ENCODE measurements at places on chromosomes 1 and 21.

GRCh38 chr21:39047046-39047445 is 136.2 kb downstream of the PSMG1 start:
- no peak for DNase-seq

- DNase-seq: no peak
Measured at GRCh38 chr1:116991918-116992317, 9.6 kb upstream of the CD101 start.

- DNase-seq: no peak
Measured at GRCh38 chr1:10204003-10204642, 6.2 kb upstream of the KIF1B start.

- DNase-seq: no peak
Measured at GRCh38 chr1:64320007-64320406, 116.6 kb downstream of the UBE2U start.

- no peak for DNase-seq
Measured at GRCh38 chr1:202567738-202568137, 142.5 kb downstream of the SYT2 start.

DNA sequence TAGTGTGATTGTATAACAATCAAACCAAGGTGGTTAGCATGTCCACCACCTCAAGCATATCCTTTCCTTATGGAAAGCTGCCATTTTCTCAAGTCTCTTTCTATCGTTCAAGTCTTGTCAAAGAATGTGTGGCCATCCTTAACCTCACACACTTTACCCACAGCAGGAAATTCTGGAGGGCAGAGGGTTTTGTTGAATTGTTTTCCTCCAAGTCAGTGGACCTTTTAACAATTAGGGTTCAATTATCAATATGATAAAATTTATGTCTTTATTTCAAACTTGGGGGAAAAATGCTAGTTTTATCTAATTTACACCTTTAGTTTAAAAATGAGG is 14.2 kb upstream of the PTPRC start:
- no peak for DNase-seq

DNA sequence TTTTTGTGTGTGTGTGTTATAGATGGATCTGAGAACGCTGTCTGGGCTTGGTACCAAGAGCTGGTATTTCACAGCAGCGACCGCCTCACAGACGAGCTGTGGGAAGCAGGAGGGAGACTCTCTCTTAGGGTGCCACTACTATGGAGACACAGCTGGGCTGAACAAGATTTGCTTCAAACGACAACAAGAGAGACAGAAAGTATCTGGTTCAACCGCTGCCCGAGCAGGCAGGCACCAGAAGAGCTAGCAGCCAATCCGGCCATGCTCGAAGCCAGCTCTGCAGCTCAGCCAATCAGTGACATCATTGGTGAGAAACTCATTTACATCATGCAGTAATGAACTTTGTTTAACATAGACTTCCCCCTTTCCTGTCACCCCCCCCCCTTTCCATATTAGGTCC is 341.3 kb downstream of the USP25 start:
- no peak for DNase-seq

DNA sequence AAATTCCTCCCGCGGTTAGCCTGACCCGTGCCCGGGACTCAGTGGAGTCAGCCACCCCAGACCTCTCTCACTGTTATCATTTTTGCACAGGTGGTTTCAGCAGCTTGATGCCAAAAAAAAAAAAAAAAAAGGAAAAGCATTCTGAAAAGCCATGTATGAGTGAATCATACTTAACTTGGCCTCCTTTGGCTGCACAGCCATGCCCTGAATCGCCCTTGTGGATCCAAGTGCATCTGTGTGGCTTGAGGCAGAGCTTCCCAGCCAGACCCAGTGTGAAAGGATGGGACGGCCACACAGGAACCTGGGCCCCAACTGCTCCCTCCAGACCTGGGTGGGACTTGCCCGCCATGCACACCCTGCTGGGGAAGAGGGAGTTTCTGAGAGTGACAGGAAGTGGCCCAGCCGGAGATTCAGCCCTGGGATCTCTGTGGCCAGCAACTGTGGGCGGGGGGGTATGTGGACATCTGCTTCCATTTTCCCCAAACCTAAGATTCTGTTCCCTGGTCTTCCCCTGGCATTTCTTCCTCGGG is 8.6 kb downstream of the YBEY start:
- DNase-seq: no peak

GRCh38 chr1:217747156-217747769 is 116.1 kb downstream of the SPATA17 start:
- DNase-seq: no peak

DNA sequence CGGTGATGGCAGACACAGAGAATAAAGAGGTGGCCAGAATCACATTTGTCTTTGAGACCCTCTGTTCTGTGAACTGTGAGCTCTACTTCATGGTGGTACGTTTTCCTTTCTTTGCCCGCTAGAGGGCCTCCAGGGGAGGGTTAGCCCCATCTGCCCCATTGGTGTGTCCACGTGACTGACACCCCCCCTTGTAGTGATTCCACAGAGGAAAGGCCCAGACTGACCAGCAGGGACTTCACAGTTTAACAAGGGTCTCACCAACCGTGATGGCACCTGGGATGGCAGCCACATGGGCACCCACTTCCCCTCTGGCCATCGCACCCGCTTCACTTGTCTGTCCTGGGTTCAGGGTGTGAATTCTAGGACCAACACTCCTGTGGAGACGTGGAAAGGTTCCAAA is 22.3 kb upstream of the SARS1 start:
- no peak for DNase-seq

- DNase-seq: peak; percentile 73
Measured at GRCh38 chr1:42957229-42957879, 1.3 kb downstream of the SLC2A1 start.

GRCh38 chr1:41791667-41792484 is 126.8 kb downstream of the HIVEP3 start:
- peak; percentile 65 for DNase-seq

GRCh38 chr1:12454406-12455391 is 163.3 kb downstream of the DHRS3 start:
- no peak for DNase-seq

- DNase-seq: no peak
Measured at GRCh38 chr1:227428803-227429202, 110.5 kb upstream of the CDC42BPA start.

DNA sequence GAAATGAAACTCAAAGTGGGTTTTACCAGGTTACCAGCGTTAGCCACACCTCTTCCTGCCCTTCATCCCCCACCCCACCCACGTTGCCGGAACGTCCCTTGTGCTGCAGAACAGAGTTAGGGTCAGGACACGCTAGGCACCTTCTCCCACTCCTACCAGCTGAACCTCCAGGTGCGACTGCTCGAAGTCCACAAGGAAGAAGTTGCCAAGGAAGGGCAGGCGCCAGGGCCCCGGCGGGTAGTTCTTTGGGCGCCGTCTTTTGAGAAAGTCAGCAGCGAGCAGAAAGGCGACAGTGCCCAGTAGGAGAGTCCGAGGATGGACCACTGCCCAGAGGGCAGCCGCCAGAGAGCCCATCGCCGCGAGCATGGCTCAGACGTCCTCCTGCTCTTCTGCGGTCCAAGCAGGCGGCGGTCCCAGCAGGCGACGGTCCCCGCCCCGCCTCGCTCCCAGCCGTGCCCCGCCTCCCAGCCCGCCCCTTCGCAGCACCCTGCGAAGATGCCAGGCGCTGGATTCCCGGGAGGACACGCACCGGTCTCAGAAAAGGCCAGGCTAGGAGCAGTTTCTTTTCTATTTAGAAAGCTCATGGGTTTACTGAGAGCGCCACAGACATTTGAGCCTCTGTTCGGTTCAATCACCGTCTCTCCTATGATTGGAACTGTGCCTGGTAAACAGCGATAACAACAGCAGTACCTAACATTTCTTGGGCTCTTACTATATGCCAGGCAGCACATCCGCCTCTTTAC is at the start of gene CYP2J2:
TSS of gene CYP2J2 (minus strand) at position 393 of the 743 bp plus-strand sequence. CDS start at position 366, 27 bp downstream.
- peak; percentile 71 for DNase-seq

- no peak for DNase-seq
Measured at GRCh38 chr1:223429821-223430220, 36.6 kb downstream of the CCDC185 start.

DNA sequence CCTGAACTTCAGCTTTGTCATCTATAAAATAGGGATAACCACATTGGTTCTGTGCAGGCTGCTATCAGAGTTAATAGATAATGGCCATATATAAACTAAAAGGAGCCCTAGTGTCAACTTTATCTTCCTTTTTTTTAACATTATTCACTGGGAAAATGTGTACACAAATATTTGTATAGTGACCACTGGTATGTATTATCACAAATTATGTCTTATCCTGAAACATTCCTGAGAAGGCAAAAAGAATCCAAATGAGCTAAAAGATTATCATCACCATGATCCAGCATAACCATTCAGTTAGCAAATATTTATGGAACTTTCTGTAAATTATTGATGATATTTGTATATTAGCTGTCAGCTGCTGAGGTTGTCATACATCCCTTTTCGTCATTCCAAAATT is 16.6 kb downstream of the ANGPTL3 start:
- no peak for DNase-seq

- no peak for DNase-seq
Measured at GRCh38 chr1:2492091-2492490, 16.0 kb downstream of the PLCH2 start.

DNA sequence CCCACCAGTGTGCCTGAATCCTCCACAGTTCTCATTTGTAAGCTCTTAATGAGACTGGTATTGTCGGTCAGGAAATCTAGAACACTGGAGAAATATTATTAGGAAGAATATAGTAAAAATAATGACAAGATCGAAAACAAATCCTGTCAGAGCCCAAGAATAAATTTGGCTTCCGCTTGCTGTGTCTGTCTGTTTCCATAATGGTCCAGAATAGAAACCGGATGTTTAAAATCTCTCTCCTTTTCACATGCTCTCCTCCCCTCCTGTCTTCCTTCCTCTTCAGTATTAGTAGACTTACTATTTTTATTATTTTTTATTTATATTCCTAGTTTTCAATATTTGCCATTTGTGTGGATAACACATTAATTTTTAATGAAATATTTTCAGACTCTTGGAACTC is 187.7 kb downstream of the SDCCAG8 start:
- DNase-seq: no peak

- no peak for DNase-seq
Measured at GRCh38 chr21:32956061-32956656, 69.6 kb upstream of the OLIG2 start.

- DNase-seq: peak; percentile 86
Measured at GRCh38 chr1:154157520-154158306, 2.8 kb upstream of the NUP210L start.

GRCh38 chr1:200561856-200562214 is 58.7 kb downstream of the KIF14 start:
- no peak for DNase-seq

- no peak for DNase-seq
Measured at GRCh38 chr1:9027307-9027706, 1.1 kb upstream of the SLC2A7 start.

DNA sequence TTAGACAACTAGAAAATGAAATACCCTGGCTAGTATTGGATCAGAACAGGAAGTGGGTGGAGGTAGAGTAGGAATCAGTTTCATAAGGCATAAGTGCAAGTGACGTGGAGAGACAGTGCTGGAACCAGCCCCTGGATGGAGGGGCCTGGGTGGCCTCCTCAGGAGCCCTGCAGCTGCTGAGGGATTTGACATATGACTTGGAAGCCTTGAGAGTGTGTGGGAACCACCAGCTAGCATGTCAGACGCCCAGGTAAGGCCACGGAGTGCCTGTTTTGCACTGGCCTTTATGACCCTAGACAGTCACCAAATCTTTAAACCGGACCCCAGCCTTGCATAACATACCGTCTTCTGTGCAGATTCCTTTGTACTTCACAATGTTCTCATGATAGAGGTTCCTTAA is 94.4 kb downstream of the RAVER2 start:
- no peak for DNase-seq

- DNase-seq: no peak
Measured at GRCh38 chr1:218711001-218711400, 365.9 kb downstream of the TGFB2 start.

GRCh38 chr1:22662318-22662717 is 9.3 kb downstream of the C1QB start:
- DNase-seq: no peak

DNA sequence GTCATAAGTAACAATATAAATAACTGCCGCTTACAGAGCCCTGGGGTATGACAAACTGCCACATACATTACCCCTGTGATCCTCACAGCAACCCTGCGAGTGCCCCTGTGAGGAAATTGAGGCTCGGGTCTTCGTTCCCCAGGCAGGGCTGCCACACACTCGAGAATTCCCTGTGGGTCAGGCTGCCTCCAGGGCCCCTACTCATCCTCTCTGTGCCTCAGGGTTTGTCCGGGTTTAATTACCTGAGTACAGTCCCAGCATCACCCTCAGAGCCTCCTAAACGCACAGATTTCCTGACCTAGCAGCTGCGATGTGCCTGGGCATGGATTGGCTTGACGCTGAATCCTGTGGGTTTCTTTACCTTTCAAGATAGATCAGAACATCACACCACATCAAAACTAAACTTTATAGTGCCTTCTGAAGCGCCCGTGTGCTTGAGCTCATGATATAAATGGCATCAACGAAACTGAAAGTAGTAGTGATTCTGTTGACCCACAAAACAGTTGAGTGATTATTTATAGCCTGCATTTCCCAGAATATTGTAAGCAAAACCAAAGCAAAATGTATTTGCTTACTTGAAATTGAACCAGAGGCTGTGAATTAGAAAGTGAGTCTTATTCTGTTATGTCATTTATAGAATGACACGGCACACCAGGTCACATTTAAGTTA is 14.0 kb downstream of the SLC37A1 start:
- DNase-seq: peak; percentile 79

DNA sequence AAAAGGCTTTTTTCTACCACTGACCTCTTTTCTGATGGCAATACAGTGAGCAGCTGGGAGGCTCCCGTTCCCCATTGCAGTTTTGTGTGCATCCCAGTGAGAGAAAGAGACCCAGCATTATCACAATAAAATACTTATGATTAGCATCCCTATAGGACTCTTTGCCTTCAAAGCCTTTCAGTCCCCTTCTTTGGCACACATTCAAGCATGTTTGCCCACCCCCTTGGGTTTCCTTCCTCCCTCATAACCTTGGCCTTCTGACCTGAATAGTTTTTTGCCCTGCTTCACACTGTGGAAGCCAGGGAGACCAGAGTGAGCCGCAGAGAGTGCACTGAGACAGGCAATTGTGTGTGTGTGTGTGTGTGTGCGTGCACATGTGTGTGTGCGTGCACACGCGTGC is 13.2 kb upstream of the PLXNA2 start:
- DNase-seq: no peak

- no peak for DNase-seq
Measured at GRCh38 chr1:66557157-66557556, 23.2 kb downstream of the SGIP1 start.
